ENCODE measurements at places on chromosomes 2 and 18.
A peak's percentile ranks its signal among the peaks of the same experiment; 100 is the strongest.

DNA sequence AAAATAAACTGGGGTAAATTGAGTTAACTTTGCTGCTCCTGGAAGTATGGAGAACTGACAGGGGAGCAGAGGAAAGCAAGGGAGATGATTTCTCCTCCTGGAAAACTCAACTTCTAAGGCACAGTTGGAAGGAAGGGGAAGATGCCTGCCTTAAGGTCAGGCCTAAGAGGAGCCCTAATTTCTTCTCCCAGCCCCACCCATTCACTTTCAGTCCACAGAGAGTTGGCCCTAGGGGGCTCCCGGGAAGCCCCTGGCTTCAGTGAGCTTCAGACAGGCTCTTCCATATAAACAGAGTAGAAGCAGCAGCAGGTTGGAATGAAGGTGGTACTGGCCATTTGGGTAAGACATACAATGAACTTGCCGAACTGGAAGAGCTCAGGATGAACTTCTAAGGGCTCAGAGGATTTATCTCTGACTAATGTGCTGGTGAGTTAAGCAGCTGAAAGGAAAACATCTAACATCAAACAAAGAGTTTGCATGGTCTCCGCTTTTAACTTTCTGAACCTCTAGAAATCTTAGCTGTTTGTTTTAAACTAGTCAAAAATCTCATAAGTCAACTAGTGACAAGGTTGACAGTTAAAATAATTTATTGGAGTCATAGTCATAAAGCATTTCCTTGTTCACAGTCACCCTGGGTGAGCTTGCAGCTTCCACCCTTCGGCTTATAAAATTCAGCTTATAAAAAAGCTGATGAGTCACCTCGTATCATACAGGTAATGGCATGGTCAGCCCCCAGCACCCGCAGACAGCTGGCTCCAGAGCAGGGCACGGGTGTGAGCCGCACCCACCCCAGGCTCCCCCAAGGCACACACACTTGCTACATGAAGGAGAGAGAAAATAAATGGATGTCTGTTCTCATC is 9.8 kb downstream of the MALL start:
- DNase-seq: no peak

DNA sequence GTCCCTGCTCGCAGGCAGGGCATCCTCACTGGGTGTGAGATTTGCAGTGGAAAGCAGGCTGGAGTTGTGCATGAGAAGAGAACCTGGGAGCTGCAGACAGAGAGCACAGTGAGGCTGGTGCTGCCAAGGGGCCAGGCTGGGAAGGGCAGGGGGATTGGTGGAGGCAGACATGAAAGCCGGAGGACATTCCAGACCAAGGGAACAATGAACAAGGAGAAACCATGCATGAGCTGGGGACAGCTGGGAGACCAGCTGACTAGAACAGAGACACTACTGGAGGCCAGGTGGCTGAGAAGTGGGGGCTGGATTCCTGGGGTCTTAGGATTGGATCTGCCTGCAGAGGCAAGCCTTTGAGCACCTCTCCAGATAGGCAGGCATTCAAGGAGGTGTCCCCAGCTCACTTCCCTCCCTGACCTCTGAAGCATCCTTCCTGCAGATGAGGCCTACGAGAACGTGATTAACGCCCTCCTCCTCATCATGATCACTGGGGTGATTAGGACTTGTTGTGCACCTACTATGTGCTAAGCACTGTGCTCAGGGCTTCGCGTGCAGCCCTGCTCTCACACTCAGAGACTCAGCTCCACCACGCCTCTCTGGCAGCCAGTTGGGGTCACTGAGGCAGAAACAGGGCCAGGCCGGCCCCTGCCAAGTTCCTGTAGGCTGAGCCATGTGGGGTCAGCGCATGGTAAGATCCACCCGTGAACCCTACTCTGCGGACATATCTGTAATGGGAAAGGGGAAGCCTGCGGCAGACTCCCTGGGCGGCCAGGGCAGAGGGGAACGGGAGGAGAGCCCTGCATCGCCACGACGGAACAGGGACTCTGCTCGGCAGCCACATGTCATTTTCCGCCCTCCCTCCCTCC is 74.8 kb upstream of the SLC66A3 start:
- no peak for DNase-seq

DNA sequence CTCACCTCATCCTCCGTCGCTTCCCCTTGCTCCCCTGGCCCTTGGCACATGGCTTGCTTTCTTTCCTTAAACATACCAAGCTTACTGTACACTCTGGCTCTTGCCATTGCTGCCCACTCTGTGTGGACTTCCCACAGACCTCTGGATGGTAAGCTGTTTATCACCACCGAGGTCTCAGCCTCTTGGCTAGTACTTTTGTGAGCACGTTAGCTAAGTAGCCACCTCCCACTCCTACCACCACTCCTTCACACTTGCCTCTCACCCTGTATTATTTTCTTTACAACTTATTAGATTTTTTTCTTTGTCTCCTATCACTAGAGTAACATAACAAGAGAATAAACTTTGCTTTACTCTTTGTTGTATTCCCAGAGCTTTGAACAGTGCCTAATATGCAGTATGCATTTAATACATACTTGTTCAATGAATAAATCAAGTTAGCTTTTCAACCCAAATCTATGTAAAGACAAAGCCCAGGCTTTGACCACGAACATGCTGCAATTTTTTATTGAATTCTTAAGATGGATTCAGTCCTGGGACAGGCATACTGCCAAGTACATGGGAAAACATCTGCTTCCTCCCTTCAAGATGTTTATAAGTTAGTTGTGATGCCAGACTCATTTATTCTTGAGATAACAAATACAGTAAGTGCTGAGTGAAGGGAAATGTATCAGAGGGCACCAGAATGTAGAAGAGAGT is 25.0 kb upstream of the MSGN1 start:
- DNase-seq: no peak

GRCh38 chr2:119137502-119137901 is 21.0 kb downstream of the C1QL2 start:
- no peak for DNase-seq

DNA sequence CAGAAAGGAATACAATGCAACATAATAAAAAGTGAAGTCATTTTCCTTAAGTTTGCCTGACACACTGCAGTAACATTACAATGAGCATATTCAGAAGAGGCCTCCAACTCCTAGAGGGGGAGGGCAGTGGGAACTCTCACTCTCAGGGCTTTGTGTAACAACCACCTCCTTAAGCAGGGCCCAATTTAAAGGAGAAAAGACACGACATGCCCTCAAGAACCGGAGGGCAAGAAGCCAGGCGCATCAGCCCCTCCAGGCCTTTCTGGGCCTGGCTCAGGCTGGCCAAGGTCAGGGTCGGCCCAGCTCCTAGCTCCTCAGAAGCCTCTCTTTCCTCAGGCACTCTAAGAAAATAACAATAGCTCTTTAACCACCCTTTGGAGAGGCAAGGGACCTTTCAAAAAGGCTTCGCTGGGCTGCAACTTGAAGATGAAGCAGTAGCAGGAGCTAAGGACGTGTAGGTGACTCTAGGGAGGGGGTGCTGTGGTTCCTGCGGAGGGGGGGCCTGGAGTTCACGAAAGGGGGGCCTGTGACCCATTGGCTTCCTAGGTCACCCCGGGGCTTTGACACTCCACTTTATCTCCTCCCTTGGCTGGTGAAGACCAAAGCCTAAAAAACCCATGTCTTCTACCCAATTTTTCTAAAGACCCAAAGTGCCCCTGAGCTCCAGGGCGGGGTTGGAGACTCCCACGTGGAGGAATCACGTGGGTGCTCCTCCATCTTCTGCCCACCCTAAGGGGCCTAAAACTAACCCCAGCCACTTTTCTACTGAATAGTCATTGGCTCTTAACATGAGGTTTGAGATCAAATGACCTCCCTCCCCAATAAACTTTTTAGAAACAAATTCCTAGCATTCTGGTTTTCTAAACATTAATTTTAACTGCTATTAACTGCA is 13.3 kb downstream of the SERTAD2 start:
- DNase-seq: no peak

- DNase-seq: no peak
Measured at GRCh38 chr18:79203017-79203605, 133.9 kb downstream of the ATP9B start.

- no peak for DNase-seq
Measured at GRCh38 chr2:72116081-72116533, 31.6 kb downstream of the CYP26B1 start.

- DNase-seq: no peak
Measured at GRCh38 chr2:47008381-47009252, 93.0 kb upstream of the MCFD2 start.

GRCh38 chr18:59900222-59901128 is 679 bp downstream of the PMAIP1 start:
- DNase-seq: peak; percentile 86

DNA sequence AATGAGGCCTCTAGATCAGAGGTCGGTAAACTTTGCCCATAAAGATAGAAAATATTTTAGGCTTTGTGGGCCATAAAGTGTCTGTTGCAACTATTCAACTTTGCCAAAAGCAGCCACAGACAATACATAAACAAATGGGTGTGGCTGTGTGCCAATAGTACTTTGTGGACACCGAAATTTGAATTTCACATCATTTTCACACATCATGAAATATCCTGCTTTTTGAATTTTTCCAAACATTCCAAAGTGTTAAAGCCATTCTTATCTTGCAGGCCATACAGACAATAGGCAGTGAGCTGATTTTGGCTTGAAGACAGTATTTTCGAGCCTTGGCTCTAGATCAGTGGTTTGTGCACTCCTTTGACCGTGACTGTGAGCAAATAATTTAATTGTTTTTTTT is 51.1 kb upstream of the EPC2 start:
- DNase-seq: no peak

DNA sequence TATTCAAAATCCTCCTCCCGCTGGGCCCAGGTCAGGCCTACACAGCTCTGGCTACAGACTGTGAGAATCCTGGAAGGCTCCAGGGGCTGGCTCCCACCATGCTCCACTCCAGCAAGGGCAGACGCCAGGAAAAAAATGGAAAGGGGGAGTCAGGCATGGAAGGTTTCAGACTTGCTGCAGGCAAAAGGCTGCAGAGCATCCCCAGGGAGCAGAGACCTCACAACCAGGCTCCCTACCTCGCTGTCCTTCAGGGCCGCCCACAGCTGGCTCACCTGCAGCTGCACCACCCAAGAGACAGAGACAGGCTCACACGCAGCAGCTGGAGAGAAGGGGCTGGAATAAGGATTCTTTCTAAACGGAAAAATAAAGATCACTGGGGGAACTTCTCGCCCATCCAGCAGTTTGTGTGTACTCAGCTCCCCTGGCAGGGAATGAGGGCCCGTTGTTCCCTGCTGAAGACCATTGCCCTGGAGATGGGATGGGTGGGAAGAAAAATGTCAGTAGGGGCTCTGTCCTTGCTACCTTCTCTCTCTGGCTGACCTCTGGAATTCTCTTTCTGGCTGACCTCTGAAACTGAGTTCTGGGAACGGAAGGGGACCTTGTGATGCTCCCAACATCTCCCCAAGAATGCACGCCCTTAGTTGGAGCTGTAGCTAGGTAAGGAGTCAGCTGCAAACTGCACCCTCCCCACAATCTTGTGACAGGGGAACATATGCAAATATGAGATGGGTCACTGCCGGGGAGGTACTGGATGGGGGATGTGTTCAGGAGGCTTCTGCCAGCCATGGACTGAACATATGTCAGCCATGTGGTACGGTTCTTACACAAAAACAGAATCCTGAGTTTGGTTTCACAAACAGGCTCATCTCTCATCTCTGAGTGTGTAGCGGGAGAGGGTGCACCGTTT is 34.5 kb downstream of the BCL2 start:
- no peak for DNase-seq

GRCh38 chr2:223841436-223842190 is 4.2 kb upstream of the AP1S3 start:
- DNase-seq: no peak

- no peak for DNase-seq
Measured at GRCh38 chr18:7367336-7367735, 136.4 kb downstream of the LRRC30 start.

DNA sequence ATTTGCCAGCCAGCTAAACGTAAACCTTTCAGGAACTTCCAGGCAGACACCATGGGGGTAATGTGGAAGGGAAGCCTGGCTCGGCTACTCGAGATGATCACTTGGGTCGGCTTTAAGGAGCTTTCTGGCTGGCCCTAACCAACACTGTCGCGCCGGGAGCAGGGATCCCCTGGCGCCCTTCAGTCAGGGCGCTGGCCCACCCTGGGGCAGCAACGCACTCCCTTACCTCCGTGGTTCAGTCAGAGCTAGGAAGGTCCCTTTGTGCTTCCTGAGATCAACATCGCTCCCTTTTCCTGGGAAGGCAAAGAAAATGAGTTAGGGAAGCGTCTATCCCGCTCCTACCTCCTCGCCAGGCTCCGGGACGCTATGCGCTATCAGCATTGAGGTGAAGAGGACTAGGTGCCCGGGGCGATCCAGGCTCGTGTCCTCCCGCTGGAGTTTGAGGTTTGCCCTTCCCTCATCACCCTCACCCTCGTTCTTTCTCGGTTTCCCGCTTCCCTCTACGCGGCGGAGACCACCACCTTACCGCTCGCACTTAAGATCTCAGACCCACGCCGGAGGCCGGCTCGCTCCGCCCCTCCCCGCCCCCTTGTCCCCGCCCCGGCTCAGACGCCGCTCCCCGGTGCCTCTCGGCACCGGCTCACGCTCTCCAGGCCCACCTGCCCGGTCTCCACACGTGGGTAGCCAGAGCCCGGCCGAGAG is 449 bp upstream of the ATRAID start:
- no peak for DNase-seq

DNA sequence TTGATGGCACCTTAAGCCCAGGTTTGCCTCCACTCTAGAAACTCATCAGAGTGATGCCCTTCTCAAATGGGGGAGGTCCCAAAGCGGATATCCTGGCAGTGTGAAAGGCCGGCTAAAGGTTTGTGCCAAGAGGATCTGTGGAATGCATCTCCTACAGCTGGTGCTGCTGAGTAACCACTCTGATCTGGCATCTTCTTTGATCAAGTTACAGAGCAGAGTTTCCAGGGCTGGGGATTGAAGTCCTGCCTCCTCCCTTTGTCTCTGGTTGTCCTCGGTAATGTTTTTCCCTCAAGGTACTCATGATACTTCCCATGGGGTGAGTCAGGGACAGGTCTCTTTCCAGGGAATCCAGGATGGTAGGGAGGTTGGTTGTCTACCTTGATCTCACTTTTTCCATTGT is 24.6 kb downstream of the PRKRA start:
- DNase-seq: no peak

DNA sequence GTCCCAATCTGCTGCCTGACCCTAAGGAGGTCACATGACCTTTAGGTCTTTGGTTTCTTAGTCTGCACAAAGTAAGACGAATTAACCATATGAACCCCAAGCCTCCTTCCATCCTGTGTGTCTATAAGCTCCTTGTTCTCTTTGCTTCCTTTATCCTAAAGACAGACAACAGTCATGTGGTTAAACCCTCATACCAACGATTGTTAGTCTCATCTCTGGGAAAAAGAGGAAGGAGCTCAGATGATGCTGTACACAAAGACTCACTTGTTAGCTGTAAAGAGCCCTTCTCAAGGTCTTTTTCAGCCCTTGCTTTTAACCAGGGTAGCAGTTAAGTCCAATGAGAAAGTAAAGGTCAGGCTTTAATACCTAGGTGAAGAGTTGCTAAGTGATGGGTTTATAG is 443.7 kb downstream of the TNS1 start:
- DNase-seq: no peak

- DNase-seq: no peak
Measured at GRCh38 chr2:68391099-68391498, 26.0 kb downstream of the PLEK start.

- DNase-seq: no peak
Measured at GRCh38 chr18:51321696-51322095, 124.2 kb upstream of the MEX3C start.

GRCh38 chr18:58400331-58400870 is 228.5 kb downstream of the ALPK2 start:
- no peak for DNase-seq

Measured in thymus (tissue), 14 donors.